Left lung (tissue), 14 donors: ENCODE measurements at places on chromosomes 6 and 20. TPM values are rescaled to one million over a fixed set of nuclear protein-coding genes. Genes with fewer than 3 reads are reported as not detected.
A peak's percentile ranks its signal among the peaks of the same experiment; 100 is the strongest.

DNA sequence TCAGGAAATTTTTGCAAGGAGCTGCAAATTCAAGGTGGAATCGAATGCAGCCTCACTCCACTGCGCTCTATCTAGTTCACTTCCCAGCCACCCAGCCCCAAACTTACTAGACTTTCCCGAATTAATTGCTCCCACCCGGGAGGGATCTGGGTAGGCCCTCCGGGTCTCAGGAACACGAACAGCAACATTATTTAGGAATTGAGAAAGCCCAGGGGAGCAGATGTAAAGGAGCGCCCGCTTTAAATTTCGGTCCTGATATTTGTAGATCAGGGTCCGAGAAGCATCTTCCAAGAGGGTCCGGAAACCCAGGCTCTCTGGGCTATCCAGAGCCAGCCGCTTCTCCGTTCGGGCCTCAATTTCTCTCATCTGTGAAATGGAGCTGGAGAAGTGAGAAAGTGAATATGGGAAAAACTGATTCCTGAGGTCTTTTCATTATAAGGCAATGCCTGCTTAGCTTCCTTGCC lies 490 bp upstream of the ID1 start:
- no peaks in the 10 kb centered on the region for H3K27me3 ChIP-seq
- H3K27ac ChIP-seq, result peak overlapping the region; percentile 95
- no peaks in the 10 kb centered on the region for H3K36me3 ChIP-seq
- DNase-seq, result no peak
- peaks cover 20% of the 10 kb centered on the region for H3K4me1 ChIP-seq
- peak overlapping the region; percentile 69 for H3K4me3 ChIP-seq

Gene MYH7B
- 0.34 TPM for total RNA-seq

- H3K27ac ChIP-seq, result no peak overlapping the region
- DNase-seq, result no peak
- no peaks in the 10 kb centered on the region for H3K36me3 ChIP-seq
- no peak overlapping the region for H3K4me3 ChIP-seq
- H3K4me1 ChIP-seq, result no peaks in the 10 kb centered on the region
- no peaks in the 10 kb centered on the region for H3K27me3 ChIP-seq
Measured at GRCh38 chr6:57024775-57025174, 21.7 kb upstream of the KIAA1586 start.

Gene EFCAB8
- 1.0 TPM for total RNA-seq

GRCh38 chr20:325045-325888 lies at the start of gene SOX12:
Gene SOX12, plus strand, starts transcription at chr20:325552. Its CDS starts 373 bp downstream, at chr20:325925.
- H3K27me3 ChIP-seq, result peaks cover 20% of the 10 kb centered on the region
- DNase-seq, result peak; percentile 100
- peaks cover 43% of the 10 kb centered on the region for H3K4me1 ChIP-seq
- peak within 1 kb of the TSS; percentile 96 for H3K27ac ChIP-seq
- H3K4me3 ChIP-seq, result peak within 1 kb of the TSS; percentile 67
- H3K36me3 ChIP-seq, result no peaks in the 10 kb centered on the region

Gene OXT
- 0.55 TPM for total RNA-seq

DNA sequence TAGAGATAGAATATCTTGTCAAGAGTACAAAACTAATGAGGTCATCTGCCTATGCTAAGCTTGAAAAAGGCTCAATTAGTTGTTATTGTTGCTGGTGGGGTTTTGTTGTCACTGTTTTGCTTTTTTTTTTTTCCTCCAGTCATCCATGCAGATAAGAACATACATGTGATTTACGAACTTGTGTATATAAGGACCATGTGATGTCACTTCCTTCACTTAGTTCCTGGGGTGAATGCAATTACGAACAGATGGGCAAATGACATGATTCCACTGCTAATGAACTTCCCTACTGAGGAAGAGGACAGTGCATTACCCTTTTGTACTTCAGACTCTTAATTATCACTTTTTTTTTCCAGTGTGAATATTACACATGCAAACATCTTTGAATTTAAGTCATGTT lies 1175.3 kb upstream of the GJE1 start:
- no peak overlapping the region for H3K27ac ChIP-seq
- H3K4me3 ChIP-seq, result no peak overlapping the region
- H3K4me1 ChIP-seq, result no peaks in the 10 kb centered on the region
- H3K27me3 ChIP-seq, result no peaks in the 10 kb centered on the region

DNA sequence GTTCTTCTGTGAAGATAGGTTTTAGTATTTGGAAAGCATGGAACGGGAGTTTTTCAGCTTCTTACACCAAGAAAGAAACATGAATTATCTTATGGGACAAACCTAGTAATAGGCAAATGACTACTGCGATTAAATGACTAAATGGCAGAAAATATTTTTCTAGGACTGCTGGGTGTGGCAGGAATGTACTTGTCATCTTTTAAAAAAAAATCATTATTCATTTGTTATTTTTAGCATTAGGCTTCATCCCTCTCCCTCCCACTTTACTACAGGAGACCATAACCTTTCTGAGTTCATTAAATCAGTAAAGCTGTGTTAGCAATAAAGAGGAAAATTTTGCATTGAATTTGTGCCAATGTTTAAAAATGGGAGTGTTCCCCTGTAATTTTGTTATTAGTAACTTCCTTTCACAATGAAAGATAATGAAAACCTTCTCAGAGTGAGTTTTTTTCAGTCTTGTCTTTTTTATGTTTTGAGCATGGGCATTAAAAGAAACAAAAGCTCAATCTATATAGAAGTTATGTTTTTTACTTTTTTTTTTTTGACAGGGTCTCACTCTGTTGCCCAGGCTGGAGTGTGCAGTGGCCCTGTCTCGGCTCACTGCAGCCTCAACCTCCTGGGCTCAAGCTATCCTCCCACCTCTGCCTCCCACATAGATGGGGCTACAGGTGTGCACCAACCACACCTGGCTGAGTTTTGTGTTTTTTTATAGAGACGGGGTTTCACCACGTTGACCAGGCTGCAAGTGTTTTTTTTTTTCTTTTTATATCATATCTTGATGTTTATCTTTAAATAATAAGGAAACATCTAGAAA lies 105.6 kb upstream of the CLDN20 start:
- no peak overlapping the region for H3K4me3 ChIP-seq
- H3K4me1 ChIP-seq, result no peaks in the 10 kb centered on the region
- H3K27ac ChIP-seq, result no peak overlapping the region
- DNase-seq, result no peak

DNA sequence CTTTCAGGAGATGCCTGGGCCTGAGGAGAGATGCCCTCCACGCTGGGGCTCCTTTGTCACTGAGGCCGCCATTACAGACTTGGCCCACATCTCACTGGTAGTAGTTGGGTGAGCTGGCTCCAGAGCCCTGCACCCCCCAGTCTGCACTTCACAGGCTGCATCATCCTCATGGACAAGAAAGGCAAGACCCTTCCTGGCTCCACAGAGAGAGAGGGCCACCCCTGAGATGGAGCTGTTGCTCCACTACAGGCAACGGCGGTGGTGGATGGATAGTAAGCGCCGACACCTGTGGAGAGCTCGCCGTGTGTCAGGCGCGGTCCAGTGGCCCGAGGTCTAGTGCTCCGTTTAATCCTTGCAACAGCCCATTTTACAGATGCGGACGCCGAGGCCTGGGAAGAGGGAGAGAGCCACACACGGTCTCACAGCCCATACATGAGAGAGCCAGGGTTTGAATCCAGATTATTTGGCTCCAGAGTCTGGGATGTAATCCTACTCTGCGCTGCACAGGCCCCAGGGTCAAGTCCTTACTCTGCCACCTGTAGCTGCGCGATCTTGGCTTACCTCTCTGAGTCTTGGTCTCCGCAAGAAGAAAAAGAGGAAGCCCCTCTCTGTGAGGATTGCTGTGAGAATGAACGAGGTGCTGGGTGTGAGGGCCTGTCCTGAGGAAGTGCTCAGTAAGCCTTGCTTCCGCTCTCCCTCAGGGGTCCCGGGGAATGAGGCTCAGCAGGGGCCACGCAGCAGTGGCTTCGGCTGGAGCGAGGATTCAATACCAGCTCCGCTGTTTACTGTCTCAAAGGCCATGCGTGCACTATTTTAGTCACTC lies 34.5 kb downstream of the SPDEF start:
- H3K4me1 ChIP-seq, result peaks cover 3% of the 10 kb centered on the region
- H3K36me3 ChIP-seq, result no peaks in the 10 kb centered on the region
- no peak for DNase-seq
- H3K27me3 ChIP-seq, result no peaks in the 10 kb centered on the region
- no peak overlapping the region for H3K27ac ChIP-seq

Gene FBXO5
- 6.6 TPM for total RNA-seq

- no peaks in the 10 kb centered on the region for H3K36me3 ChIP-seq
- H3K4me1 ChIP-seq, result peaks cover 5% of the 10 kb centered on the region
- H3K27ac ChIP-seq, result no peak overlapping the region
- peaks cover 3% of the 10 kb centered on the region for H3K27me3 ChIP-seq
- DNase-seq, result no peak
- no peak overlapping the region for H3K4me3 ChIP-seq
Measured at GRCh38 chr6:33827546-33828451, 24.0 kb upstream of the MLN start.

- no peaks in the 10 kb centered on the region for H3K36me3 ChIP-seq
- H3K27ac ChIP-seq, result no peak overlapping the region
- H3K27me3 ChIP-seq, result no peaks in the 10 kb centered on the region
- no peak for DNase-seq
- no peak overlapping the region for H3K4me3 ChIP-seq
- no peaks in the 10 kb centered on the region for H3K4me1 ChIP-seq
Measured at GRCh38 chr6:114153448-114153847, 182.5 kb upstream of the HDAC2 start.

Gene BCAS1
- 0.99 TPM for total RNA-seq

DNA sequence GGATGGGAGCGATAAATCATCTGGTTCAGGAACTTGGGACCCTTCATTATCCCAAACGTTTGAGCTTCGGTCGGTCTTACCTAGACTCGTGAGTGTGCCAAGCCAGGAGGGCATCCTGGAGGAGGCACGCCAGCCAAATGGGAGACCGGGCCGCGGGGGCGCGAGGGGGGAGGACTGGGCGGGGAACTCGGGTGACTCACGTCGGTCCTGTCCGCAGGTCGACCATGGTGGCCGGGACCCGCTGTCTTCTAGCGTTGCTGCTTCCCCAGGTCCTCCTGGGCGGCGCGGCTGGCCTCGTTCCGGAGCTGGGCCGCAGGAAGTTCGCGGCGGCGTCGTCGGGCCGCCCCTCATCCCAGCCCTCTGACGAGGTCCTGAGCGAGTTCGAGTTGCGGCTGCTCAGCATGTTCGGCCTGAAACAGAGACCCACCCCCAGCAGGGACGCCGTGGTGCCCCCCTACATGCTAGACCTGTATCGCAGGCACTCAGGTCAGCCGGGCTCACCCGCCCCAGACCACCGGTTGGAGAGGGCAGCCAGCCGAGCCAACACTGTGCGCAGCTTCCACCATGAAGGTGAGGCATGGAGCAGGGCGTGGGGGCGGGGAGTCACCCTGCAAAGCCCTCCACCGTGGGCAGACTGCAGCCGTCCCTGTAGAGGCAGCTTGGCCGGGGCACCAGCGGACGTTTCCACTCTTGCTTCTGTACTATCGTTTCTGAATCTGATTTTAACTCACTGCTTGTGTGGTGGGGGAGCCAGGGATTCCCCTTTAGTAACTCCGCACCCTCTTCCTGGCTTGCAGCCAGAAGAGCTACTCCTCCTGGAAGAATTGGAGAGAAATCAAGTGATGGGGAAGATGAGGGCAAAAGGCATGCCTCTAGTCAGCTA lies 2.7 kb downstream of the BMP2 start:
- peaks cover 67% of the 10 kb centered on the region for H3K27me3 ChIP-seq
- no peak overlapping the region for H3K27ac ChIP-seq
- H3K4me1 ChIP-seq, result peaks cover 29% of the 10 kb centered on the region
- no peak for DNase-seq
- H3K4me3 ChIP-seq, result peak overlapping the region; percentile 69

Gene ASIP
- total RNA-seq, result not detected

GRCh38 chr6:43757966-43758616 lies 11.9 kb upstream of the VEGFA start:
- no peaks in the 10 kb centered on the region for H3K27me3 ChIP-seq
- no peak overlapping the region for H3K27ac ChIP-seq
- H3K4me3 ChIP-seq, result no peak overlapping the region
- H3K4me1 ChIP-seq, result peaks cover 3% of the 10 kb centered on the region

DNA sequence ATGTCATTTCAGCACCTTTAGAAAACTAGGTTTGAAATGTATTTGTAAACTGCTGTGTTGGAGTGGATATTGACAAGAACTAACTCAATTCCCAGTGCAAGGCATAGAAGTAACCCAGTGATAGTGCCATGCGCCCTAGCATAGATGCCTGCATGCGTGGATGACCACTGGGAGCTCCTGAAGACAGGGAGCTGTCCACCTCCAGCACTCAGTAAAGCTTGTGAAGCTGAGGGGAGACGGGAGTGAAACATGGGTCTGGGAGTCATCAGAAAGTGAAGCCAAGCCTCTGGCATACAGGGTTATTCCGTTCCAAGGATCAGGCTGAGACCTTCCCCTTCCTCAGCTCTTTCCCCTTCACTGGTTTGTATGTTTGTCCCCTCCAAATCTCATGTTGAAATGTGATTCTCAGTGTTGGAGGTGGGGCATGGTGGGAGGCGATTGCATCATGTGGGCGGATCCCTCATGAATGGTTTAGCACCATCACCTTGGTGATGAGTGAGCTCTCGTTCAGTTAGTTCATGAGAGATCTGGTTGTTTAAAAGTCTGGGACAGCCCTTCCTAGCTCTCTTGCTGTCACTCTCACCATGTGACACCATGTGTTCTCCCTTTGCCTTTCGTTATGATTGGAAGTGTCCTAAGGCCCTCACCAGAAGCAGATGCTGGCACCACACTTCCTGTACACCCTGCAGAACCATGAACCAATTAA lies 146.5 kb upstream of the FERMT1 start:
- H3K4me3 ChIP-seq, result no peak overlapping the region
- no peak for DNase-seq
- H3K4me1 ChIP-seq, result no peaks in the 10 kb centered on the region
- no peaks in the 10 kb centered on the region for H3K27me3 ChIP-seq
- H3K36me3 ChIP-seq, result no peaks in the 10 kb centered on the region

Gene CRNKL1
- 17.9 TPM for total RNA-seq

- no peaks in the 10 kb centered on the region for H3K4me1 ChIP-seq
- no peak overlapping the region for H3K4me3 ChIP-seq
- H3K36me3 ChIP-seq, result peaks cover 4% of the 10 kb centered on the region
- no peak for DNase-seq
- no peak overlapping the region for H3K27ac ChIP-seq
- no peaks in the 10 kb centered on the region for H3K27me3 ChIP-seq
Measured at GRCh38 chr20:51661609-51662178, 106.5 kb downstream of the ATP9A start.

- no peak for DNase-seq
- H3K4me3 ChIP-seq, result no peak overlapping the region
- H3K27me3 ChIP-seq, result no peaks in the 10 kb centered on the region
- no peaks in the 10 kb centered on the region for H3K36me3 ChIP-seq
Measured at GRCh38 chr6:142679907-142680700, 264.9 kb downstream of the HIVEP2 start.

- H3K27me3 ChIP-seq, result no peaks in the 10 kb centered on the region
- H3K27ac ChIP-seq, result no peak overlapping the region
- H3K36me3 ChIP-seq, result no peaks in the 10 kb centered on the region
- no peak for DNase-seq
- H3K4me1 ChIP-seq, result no peaks in the 10 kb centered on the region
Measured at GRCh38 chr6:6235786-6236185, 84.7 kb downstream of the F13A1 start.
